ENCODE measurements at places on chromosomes 3 and 15.

GRCh38 chr15:59369597-59369996 is 3.1 kb downstream of the MYO1E start:
- DNase-seq = no peak

GRCh38 chr15:95944193-95944592 is 386.3 kb upstream of the NR2F2 start:
- DNase-seq = no peak

- DNase-seq = no peak
Observed at GRCh38 chr3:157423337-157423736, 13.3 kb upstream of the PTX3 start.

DNA sequence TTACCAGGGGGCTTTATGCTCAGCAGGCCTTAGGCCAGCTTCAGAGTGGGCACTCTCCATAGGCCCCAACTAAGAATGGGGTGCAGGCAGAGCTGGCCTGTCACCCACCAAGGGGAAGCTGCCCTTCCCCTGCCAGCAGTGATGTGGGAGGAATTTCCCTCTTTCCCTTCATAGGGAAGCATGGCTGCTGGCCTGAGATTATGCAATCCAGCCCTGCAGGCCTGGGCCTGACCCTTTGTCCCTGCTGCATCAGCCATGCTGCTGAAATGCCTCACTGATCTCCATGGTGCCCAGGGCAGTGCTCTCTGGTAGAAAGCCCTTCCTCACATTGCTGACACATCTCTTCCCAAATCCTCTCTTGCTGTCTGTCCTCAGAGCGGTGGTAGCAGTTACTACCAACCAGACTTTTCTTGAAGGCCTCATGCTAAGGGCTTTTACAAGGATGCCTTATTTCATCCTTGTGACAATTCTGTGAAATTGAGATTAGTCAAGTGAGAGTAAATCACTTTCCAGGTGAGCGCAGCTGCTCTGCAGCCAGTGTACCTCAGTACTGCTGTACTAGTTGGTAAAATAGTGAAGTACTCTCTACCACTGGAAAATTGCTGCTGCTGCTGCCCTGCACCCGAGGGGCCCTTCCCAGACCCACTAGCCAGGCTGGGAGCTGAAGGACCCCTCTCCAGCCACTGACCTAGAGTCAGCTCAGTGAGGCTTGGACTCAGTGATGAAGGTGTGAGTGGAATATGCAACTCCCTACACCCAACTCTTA is 33.8 kb downstream of the MRAS start:
- no peak for DNase-seq

GRCh38 chr3:193677734-193678133 is 84.7 kb downstream of the OPA1 start:
- peak; percentile 37 for DNase-seq

- peak; percentile 39 for DNase-seq
Observed at GRCh38 chr3:147418808-147419701, 9.9 kb downstream of the ZIC1 start.

GRCh38 chr3:179510496-179510895 is 52.2 kb upstream of the ACTL6A start:
- DNase-seq = no peak

DNA sequence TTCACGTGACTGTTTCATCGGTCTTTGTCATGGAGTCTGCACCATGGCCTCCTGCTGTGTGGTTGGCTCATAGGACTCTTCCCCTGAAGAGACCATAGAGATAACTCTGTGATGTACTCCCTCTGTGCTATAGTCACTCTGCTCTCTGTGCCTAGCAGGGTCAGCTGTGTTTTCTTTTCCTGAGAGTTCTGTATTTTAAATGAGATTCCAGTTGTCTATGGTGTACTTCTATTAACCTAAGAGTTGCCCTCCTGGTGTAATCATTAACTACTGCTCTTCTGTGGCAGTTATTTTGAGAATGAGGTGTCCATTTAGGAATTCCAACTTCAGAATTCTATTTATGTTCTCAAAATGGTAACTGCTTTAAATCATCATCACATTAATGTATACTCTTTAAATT is 114.5 kb upstream of the ARPP21 start:
- no peak for DNase-seq

DNA sequence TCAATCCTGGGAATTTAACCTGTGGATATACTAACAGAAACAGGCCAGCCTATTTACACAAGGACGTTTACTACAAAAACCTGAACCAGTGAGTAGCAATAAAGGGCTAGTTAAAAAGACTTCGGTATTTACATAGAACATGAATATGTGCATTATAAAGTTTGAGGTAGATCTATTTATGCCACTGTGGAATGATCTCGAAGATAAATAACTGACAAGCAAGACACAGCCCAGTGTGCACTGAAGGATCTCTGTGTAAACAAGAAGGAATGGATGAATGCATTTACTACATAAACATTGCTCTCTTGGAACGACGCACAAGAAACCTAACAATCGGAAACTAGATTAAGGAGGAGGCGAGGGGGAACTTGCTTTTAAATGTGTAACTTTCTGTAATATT is 132.0 kb upstream of the NSMCE3 start:
- DNase-seq = no peak

DNA sequence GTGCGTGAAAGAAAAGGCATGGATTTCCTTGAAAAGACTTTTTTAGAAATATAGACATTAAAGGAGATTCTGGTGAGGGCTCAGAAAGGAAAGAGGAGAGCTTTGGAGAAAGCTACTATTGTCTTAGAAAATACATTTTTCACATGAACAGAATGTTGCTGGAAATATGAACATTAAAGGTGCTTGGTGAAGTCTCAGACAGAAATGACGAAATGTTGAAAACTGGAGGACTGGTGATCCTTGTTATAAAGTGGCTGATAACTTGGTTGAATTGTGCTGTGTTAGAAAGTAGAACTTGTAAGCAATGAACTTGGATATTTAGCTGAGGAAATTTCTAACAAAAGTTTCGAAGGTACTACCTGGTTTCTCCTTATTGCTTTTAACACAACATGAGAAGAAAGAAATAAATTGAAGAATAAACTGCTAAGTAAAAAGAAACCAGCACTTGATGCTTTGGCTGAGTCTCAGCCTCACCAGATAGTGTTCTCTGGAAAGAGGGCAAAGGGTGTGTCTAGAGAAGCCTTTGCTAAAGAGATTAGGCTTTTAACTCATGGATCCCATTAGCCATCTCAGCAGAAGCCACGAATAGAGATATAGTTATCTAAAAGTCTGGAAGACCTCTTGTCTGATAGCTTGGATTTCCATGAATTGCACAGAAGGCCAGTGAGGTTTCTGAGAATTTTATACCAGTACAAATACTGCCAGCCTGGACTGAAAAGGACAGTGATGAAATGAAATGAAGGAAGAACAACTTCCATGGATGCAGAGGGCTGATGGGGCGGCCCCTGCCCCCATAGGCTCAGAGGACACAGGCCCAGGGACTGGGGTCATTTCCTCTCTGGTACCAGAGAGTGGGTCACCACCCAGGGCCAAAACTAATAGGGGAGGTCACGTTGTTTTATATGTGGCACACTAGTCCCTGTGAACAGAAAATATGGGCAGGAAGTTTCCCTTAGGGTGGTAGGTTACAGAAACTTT is 91.5 kb downstream of the RPL22L1 start:
- DNase-seq = no peak

DNA sequence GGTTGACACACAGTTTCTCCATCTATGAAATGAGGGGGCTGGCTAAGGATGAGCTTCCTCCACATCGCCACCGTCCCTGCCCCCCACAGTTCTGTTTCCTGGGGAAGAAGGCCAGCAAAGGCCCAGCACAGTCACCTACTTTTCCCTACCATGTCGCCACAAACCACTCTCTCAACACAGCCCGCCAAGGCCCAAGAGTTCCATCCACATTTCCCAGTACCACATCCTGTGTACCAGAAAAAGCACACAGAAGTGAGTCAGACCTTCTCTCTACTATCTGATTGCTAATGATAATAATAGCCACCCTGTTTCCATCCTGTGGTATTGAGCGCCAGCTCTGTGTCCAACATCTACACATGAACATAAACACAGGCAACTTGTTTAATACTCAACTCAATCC is 30.3 kb upstream of the C15orf39 start:
- DNase-seq = peak; percentile 38

- DNase-seq = no peak
Observed at GRCh38 chr3:32978331-32978730, 26.9 kb downstream of the CCR4 start.

GRCh38 chr3:197960694-197961581 is 921 bp downstream of the LMLN start:
- peak; percentile 75 for DNase-seq

- no peak for DNase-seq
Observed at GRCh38 chr3:195709676-195710085, 11.1 kb upstream of the MUC20 start.

- DNase-seq = no peak
Observed at GRCh38 chr15:32993285-32993684, 201.2 kb downstream of the FMN1 start.

DNA sequence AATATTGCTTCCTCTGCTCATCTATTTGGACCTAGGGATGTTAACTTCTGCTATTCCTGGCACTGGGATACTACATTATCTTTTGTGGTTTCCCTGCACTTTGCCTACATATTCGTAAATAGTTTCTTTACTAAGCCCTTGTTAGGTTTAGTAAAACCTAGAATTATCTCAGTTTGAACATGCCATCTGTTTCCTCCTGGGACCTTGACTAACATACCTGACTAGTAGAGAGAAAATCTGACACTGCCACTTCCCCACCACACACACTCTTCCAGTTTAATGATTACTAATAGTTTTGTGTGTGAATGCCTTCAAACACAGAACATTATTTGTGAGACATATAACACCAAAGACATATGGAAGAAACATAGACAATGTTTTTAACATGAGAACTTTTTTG is 28.2 kb upstream of the SOX2 start:
- DNase-seq = no peak

- DNase-seq = no peak
Observed at GRCh38 chr3:134008630-134009156, 21.0 kb downstream of the SLCO2A1 start.

- DNase-seq = peak; percentile 32
Observed at GRCh38 chr3:126523745-126524428, at the start of gene CHST13. Gene CHST13 (plus strand): TSS chr3:126524155. CDS start chr3:126524333, 178 bp downstream.
